Endothelial cell (in vitro differentiated cells): ENCODE measurements at places on chromosomes 3 and 15.

- DNase-seq: no peak
Observed at GRCh38 chr15:78866803-78867202, 5.9 kb upstream of the MORF4L1 start.

- no peak for DNase-seq
Observed at GRCh38 chr3:133042778-133043177, 4.6 kb downstream of the TMEM108 start.

- no peak for DNase-seq
Observed at GRCh38 chr3:195307711-195308110, 36.8 kb upstream of the XXYLT1 start.

GRCh38 chr3:114953800-114954199 lies 193.3 kb downstream of the ZBTB20 start:
- no peak for DNase-seq

- peak; percentile 68 for DNase-seq
Observed at GRCh38 chr15:83207660-83208366, at the start of gene HDGFL3. Gene HDGFL3, minus strand, starts transcription at chr15:83207823. Its CDS starts 409 bp downstream, at chr15:83207414.

DNA sequence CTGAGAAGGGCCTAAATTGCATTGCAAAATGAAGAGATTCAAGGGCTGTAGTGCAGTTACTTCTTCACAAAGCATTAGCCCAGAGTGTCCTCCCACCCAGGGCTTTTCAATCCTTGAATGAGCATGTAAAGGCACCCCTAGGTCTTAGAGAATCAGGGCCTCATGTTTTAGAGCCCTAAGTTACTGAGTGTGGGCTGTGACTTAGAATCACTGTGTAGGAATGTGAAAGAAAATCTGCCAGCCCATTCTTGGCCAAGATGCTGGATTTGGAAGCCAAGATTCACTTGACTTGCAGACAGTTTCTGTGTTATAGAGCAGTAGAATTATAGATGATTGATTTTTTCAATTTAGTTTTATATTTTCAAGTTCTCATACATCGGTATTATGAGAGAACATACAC lies 153.2 kb downstream of the MYRIP start:
- no peak for DNase-seq

GRCh38 chr15:98062869-98063268 lies 102.4 kb downstream of the ARRDC4 start:
- no peak for DNase-seq

DNA sequence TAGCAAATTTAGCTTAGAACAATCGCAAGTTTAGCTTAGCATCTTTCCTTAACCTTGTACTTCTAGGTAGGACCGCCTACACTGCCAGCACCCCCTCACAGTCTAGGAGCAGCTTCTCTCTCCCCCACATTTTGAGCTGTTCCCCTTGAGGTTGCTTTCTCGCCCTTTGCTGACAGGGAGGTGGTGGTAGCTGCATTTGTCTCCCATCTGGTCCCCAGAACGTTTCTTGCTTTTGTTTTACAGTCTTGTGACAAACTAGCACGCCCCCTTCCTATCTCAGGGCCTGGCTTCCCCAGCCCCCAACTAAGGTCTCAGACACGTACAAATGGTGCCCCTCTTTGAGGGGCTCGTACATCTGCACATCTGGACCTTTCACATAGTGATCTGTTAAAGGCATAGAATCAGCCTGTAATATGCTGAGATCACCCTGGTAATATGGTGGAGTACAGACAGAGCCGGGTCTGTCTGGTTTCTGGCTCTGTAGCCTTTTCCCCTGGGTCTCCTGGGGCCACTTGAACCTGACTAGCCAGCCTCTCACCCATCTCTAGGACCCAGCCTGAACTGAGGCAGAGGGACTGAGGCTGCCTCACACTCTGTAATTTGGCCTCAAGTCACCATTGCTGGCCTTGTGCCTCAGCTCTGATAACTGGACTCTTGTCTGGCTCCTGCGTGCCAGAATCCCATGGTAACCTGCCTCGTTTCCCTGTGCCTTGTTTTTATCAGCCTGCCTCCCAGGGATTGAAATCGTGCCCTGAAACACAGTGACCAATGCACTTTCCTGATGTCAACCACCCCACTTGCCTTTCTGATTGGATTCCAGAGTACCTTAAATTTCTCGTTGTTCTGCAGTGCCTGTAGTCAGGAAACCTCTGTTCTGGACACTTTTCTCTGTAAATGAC lies 27.7 kb downstream of the CRTC3 start:
- DNase-seq: no peak

DNA sequence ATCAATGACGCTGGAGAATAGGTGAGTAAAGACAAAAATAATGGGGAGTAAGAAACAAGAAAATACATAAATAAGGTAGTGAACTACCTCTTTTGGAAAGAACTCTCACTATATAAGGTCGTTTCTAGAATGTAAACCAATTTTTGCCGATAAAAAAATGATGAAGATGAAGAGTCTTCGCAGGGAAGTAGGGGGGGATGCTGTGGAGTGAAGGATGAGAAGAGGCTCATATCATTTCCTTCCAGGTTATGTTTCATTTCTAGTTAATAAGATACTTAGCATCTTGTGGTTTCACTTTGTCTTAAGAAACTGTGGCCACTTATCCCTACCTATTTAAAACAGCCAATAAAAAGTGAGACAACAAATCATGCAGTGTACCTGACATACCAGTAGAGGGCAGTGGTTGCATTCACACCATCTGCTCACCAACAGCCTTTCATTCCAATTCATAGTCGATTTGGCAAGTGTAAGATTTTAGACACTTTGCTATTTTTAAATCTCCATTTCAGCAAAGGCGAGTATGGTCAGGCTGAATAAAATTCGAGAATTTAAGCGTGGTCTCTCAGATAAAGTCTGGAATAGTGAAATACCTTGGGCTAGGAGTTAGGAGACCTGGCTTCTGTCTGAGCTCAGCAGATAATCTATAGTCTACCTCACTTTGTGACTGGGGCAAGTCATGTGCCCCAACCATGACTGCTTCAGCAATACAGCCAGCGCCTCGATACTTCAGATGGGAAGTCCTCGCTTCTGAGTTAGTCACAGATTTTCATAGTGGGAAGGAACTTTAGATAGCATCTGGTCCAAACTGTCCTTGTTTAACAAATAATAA lies 28.9 kb upstream of the ICE2 start:
- peak; percentile 40 for DNase-seq

GRCh38 chr3:95120921-95121320 lies 1058.1 kb downstream of the NSUN3 start:
- no peak for DNase-seq

DNA sequence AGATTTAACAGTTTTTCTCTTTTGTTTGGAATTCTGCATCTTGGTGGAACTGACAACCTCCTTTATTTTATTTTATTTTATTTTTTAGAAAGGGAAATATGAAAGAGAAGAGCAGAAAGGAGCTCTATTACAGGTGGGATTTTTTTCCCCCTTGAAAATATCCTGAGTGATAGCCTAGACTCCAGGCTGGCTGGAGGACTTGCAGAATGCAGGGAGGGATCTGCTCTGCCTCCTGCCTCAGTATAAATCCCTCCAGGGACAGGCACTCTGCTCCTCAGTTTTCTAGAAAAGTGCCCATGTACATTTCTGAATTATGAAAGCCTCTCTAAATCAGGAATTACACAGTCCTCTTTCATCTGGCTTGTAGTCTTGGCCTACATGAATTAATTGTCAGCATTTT lies 173.7 kb downstream of the TMEM108 start:
- DNase-seq: no peak

DNA sequence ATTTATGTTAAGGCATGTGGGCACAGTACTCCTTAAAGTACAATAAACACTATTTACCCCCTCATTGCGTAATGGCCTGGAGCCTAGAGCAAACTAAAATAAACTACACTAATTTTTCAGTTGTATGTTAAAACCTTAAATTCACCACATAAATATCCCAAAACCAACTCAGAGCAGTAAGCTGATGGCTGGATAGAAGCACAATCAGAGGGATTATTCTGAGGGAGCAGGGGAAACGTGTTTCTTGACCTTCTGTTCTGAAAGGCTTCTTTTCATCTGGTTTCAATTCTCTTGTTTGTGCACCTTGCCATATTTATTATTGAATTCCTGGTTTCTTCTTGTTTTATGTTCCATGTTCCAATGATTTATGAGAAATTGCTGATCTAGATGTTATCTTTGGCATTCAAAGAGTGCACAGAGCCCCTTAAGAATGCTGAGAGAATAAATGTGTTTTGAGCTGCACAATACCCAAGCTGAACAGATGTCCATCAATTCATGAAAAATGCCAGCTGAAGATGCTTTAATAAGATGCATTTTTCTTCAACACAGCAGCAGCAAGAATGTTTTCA lies 29.6 kb downstream of the RPL22L1 start:
- no peak for DNase-seq

GRCh38 chr15:65916041-65916663 lies 46.9 kb downstream of the RAB11A start:
- DNase-seq: no peak

DNA sequence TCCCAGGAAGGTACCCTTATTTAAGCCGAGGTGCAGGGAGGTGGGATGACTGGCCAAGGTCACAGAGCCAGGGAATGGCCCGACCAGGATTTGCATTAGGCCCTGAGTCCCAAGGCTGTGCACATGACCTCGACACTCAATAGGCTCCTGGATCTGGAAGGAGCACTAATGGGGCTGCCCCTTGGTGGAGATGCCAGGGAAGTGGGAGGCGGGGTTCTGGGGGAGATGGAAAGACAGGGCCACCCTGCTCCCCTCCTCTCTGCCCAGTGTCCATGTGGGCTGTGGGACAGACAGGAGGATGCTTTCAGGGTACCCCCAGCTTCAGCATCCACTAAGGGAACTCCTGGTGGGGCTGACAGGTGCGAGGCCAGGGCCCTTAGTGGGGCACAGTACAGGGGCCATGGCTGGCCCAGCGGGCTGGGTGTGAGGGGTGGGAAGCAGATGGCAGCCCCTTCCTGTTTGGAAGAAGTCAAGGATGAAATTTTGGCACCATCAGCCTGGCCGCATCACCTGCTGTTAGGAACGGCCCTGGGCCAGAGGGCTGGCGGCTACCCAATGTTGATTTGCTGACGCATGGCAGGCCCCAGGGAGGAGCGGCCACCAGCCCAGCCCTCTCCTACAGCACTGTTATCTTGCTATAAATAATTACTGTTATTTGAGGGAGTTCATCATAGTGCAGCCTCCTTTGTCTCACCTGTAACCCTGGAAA lies 37.3 kb downstream of the ATP2B2 start:
- no peak for DNase-seq

DNA sequence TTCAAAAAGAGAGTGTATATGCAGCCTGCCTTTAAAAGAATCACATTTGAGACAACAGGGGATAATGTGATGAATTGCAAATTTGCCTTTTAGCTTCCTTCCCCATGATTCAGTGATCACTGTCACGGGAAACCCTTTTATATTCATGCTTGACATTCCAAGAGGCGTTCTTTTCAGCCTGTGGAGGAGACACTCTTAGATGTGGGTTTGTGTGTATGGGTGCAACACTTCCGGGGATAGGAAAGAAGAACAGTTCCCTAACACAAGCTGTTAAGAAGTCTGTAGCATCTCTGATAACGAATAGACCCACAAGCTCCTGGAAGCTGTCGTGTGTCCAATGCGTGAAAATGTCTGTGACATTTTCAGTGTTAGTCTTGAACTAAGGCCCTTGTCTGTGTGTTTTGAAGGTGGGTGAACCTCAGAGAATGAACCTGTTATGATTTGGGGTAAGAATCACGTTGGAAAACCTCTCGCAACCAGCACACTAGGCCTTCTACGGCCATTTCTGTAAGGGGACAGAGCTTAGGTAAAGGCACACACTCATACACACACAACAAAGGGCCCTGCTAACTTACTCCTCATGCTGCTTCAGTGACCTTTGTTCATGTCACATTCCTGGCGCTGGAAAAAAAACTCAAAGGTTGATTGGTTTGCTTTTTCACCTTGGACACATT lies 229.2 kb upstream of the ST8SIA2 start:
- no peak for DNase-seq
